ENCODE measurements at places on chromosomes 5 and 9.

GRCh38 chr5:75921011-75921410 is 162.2 kb upstream of the SV2C start:
- no peak for DNase-seq

DNA sequence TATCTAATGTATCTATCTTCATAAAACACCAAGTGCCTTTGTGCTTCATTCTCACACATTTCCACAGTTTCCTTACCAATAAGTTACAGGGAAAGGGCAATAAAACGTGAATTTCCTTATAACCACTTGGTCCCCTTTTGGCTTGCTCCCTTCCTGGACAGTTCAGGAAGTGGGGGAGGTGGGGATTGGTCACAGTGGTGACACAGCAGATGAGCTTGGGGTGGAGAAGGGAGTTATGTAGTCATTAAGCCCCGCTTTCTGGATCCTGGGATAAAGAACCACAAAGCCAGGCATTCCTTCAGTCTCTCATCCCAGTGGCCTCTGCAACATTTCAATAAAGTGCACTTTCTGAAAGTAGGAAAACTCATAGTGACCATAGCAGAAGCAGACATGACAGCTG is 47.1 kb upstream of the FYB1 start:
- DNase-seq, result no peak

DNA sequence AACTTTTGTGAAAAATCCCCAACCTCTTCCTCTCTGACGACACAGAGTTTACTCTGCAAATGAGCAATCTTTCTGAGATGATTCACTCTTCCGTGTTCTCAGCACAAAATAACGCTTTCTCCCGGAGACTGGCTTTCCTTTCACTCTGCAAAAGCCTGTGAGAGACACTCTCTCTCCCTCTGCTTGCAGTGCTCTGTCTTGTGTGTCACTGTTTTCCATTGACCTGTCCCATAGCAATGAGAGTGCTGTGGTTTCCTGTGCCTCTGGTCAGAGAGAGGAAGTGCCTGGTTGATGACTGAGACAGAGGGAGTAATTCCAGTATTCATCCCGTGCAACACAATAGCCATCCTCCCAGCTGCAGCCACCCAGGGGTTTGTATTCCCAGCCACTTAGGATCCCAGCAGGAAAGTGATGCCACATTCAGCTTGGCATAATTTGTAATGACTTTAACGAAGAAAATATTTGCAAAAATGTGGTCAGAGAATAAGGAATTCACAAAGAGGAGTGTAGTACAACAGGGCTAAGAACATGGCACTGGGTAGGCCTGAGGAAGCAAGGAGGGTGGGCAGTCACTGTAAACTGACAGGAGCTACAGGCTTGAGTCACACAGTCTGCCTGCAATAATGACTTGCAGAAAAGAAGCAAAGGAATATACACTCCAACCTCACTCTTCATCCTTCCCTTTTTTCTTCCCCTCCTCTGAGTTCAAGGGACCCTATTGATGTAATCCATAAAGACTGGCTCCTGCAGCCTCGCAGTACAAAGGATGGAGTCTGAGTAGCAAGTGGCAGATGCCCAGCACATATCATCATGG is 463.5 kb upstream of the RGMB start:
- no peak for DNase-seq

- no peak for DNase-seq
Observed at GRCh38 chr5:89864941-89865340, 544.6 kb downstream of the CETN3 start.

GRCh38 chr5:180129291-180130190 is 58.0 kb upstream of the RNF130 start:
- no peak for DNase-seq

- DNase-seq, result no peak
Observed at GRCh38 chr5:12848709-12849108, 944.5 kb upstream of the CTNND2 start.

DNA sequence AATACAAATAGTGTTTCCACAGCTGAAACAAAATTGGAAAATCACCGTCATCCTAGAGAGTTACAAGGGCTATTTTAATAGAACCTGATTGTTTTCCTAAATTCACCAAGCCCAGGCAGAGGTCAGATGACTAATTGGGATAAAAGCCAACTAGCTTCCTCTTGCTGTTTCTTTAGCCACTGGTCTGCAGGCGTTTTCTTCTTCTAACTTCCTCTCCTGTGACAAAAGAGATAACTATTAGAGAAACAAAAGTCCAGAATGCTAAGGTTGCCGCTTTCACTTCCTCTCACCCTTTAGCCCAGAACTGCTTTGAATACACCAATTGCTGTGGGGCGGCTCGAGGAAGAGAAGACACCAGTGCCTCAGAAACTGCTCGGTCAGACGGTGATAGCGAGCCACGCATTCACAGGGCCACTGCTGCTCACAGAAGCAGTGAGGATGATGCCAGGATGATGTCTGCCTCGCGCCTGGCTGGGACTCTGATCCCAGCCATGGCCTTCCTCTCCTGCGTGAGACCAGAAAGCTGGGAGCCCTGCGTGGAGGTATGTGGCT is at the start of gene TLR4:
Gene TLR4 (plus strand): TSS at position 380 of the 552 bp plus-strand sequence. CDS start 70 bp downstream, at position 450.
- peak; percentile 30 for DNase-seq

GRCh38 chr5:82147860-82148573 is 130.1 kb downstream of the RPS23 start:
- no peak for DNase-seq

- DNase-seq, result no peak
Observed at GRCh38 chr9:23615569-23615968, 210.5 kb downstream of the ELAVL2 start.

GRCh38 chr9:13083366-13083765 is 196.1 kb downstream of the MPDZ start:
- DNase-seq, result no peak

- no peak for DNase-seq
Observed at GRCh38 chr9:133812077-133812868, 74.1 kb upstream of the SARDH start.

DNA sequence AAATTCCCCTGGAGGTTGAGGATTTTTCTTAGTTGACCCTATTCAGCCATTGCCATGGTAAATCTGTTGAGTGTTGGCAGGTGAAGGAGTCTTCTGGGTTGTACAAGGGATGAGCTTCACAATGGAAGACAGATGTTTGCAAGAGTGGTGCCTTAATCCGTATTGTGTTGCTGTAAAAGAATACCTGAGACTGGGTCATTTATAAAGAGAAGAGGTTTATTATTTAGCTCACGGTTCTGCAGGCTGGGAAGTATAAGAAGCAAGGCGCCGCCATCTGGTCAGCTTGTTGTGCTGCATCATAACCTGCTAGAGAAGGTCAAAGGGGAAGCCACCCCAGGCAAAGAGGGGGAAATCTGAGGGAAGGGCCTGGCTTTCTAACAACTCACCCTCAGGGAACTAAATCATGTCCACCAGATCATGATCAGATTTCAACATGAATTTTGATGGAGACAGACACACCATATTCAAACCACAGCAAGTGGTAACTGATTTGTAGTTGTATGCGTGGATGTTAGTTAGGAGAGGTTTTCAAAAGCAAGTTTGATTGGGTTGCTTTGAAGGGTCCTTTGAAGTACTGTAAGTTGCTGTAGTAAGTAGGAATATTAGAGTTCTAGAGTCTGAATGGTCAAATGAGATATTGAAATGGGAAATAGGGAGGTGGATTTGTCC is 2.5 kb downstream of the TNPO1 start:
- peak; percentile 67 for DNase-seq

GRCh38 chr5:65338606-65339151 is 143.0 kb downstream of the ADAMTS6 start:
- no peak for DNase-seq

DNA sequence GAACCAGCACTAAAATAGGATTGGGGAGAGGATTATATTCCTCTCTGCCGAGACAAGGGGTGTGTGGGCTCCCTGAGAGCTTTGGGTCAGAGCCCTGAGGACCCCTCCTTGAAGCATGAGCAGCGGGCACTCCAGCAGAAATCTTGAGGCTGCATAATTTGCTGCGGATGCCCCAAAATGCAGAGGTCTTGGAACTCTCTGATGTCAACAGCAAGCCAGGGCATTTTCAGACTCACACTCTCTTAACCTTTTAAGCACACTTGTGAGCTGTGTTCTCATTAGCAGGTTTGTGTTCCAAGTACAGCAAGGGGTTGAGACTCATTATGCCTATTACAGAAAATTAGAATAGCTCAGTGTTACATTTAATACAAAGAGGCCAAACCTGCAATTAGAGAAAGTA is 513.0 kb upstream of the ADAMTS16 start:
- DNase-seq, result no peak

GRCh38 chr5:128904805-128905567 is 60.3 kb upstream of the SLC27A6 start:
- no peak for DNase-seq

GRCh38 chr9:126354887-126355770 is 28.5 kb downstream of the MVB12B start:
- no peak for DNase-seq

DNA sequence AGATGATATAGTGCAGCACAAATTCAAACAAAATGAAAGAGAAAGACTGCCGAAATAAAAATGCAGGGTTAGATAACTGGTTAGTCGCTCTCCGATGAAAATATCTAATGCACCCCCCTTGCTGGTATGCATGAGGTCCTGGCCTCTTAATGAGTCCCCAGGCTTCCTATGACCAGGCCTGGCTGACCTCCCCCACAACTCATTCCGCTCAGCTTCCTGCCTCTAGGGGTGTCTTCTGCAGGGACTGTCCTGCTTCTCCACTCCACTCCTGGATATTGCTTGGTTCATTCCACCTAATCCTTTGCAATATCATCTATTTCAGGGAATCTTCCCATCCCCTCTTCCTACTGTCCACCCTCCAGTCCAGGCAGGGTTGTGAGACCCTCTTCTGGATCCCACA is 341.8 kb downstream of the ASTN2 start:
- no peak for DNase-seq

- DNase-seq, result no peak
Observed at GRCh38 chr5:622946-623522, 10.9 kb downstream of the CEP72 start.

DNA sequence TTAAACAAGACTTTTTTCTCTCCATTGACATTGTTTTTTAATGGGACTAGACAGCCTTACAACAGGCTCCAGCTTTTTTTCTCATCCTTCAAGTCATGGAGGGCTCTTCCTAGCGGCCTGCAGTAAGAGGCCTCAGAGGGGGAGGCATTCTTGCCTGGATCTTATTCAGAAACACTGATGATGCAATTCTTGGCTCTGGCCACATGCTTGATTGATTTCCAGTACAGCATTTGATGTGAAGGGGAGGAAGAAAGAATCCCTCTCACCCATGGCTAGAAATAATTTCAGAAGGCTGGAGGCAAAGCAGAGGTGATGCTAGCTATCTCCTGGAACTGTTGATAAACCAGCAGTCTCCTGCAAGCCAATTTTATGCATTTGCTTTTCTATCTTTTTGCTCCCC is 324.8 kb downstream of the PRELID2 start:
- no peak for DNase-seq

GRCh38 chr9:137224830-137225694 is at the start of gene CYSRT1:
Gene CYSRT1, plus strand, starts transcription at chr9:137225174. Its CDS starts 448 bp downstream, at chr9:137225622.
- DNase-seq, result peak; percentile 15

GRCh38 chr5:179615203-179615602 is 8.3 kb downstream of the HNRNPH1 start:
- DNase-seq, result no peak

GRCh38 chr9:128242828-128243214 is 33.0 kb downstream of the GOLGA2 start:
- no peak for DNase-seq

- no peak for DNase-seq
Observed at GRCh38 chr9:85064811-85065371, 395.4 kb downstream of the NTRK2 start.

GRCh38 chr5:58708456-58708855 is 125.6 kb downstream of the RAB3C start:
- DNase-seq, result no peak

DNA sequence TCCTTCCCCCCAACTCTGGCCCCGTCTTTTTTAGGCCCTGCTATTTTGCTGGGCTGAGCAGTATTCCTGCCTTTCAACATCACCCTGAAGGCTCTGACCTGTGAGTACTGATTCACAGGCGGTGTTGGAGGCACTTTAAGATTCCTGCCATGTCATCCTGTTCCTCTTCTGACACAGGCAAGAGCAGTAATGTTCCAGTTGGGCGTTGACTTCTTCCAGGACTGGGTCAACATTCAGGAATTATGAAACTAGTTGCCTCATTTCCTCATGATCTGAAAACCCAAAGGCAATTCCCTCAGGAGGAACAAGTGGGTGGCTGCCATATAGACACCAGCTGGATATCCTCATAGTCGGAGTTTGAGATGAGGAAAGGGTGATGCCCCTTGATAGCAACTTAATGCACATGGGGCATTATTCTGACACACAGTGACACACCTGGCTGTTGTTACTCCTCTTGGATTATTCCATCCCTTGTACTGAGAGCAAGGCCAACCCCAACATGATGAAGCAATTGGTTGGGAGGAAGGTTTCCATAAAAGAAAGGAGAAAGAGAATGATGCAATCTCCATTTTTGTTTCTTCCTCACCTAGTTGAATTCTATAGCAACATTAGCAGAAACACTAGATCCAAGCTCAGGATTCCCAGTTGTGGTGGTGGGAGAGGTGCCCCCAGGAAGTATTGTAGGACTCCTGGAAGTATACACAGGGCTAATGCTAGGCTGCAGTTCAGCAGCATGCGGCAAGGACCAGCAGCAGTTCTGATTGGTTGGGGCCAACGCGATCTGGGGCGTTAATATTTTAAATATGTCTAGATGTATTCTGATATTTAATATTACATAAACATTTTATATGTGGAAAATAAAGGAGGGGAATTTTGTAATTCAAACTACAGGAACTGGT is 19.6 kb upstream of the GLRX start:
- DNase-seq, result no peak

DNA sequence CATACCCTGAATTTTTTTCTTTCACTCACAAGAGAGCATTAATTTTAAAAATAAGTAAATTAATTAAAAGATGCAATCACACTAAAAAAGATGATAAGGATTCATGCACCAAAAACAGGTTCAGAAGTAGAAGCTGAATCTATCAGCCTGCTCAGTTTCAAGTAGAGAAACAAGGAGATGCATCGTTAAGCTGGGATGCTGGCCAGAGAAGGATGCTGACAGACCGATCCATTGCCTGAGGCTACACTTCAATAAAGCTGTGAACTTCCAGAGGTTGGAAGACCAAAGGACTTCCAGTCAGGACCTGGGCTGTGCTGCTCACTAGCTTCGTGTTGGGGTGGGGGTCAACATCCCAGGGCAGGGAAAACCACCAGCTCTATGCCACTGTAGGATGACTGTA is 457.7 kb downstream of the EFNA5 start:
- DNase-seq, result no peak

DNA sequence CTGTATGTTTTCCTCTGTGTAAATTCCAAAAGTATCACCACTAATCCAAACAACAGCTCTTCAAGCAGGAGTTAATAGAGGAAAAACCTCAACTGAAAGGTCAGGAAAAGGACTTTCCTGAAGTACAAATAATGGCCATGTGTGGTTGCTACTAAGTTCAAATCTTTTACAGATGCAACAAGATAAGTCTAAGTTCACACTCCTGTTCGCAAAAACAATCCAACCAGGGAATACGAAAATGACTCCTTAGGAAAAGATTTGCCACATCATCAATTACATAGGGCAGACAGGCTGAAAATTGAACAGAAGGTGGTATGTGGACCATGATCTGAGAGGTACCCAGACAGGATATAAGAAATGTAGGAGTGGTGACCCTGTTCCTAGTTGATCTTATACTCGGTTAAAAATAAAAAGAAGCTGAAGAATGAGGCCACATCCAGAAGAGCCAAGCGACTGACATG is 210.2 kb downstream of the TSSK1B start:
- DNase-seq, result no peak

GRCh38 chr9:69303331-69303730 is 21.7 kb upstream of the ENTREP1 start:
- DNase-seq, result no peak

- DNase-seq, result no peak
Observed at GRCh38 chr5:170903075-170903474, 41.3 kb downstream of the RANBP17 start.

GRCh38 chr5:135881244-135881643 is 14.4 kb downstream of the IL9 start:
- DNase-seq, result no peak

All from CD4-positive, alpha-beta T cell treated with Interleukin-17A for 1 hour (primary cell).